ENCODE measurements at places on chromosomes 6 and 20.
A peak's percentile ranks its signal among the peaks of the same experiment; 100 is the strongest.

DNA sequence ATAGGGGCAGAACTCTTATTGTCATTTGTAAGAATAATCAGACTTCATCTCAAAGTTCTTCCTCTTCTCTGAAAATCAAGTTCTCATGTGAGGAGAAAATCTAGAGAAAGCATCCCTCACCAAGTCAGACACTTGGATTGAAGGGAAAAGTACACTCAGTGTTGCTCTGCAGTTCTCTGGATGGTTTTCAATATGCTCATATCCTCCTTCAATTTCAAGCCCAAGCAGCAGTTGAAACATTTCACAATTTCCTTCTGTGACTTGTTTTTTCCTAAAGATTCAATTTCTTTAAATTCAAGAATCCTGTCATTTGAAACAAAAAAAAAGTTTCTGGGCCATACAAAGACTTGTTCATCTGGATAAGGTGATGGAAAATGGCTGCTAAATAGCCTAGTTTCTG is 140.2 kb upstream of the AHI1 start:
- no peak for DNase-seq

DNA sequence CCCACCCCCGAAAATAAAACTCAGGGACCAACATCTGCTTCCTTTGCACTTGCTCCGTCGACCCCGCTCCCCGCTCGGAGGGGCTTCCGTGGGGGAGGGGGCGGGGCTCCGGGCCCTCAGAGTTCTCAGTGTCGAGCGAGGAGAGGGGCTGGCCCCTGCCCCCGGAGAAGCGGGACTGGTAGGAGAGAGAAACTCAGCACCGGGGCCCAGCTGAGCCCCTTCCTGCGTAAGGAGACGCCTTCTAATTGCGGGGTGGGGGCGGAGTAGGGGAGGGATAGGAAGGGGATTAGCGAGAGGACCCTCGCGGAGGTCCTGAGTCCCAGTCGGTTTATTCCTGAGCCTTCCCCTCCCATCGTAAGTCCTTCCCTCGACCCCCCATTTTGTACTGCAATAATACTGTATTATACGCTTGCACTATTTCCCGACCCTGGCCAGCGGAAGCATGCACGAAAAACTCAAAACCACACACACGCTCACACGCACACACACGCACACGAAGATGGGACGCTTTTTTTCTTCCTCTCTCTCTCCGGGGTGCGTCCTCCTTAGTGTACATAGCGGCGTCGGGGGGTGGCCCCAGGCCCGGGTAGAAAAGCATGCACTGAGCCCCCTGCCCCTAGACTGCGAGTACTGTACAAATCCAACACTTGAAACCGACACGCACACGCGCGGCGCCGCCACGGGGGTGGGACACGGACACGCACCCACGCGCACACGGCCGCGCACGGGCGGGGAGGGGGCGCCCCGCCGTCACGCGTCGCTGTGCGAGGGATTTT is 22.1 kb upstream of the SLC22A7 start:
- peak; percentile 50 for DNase-seq

DNA sequence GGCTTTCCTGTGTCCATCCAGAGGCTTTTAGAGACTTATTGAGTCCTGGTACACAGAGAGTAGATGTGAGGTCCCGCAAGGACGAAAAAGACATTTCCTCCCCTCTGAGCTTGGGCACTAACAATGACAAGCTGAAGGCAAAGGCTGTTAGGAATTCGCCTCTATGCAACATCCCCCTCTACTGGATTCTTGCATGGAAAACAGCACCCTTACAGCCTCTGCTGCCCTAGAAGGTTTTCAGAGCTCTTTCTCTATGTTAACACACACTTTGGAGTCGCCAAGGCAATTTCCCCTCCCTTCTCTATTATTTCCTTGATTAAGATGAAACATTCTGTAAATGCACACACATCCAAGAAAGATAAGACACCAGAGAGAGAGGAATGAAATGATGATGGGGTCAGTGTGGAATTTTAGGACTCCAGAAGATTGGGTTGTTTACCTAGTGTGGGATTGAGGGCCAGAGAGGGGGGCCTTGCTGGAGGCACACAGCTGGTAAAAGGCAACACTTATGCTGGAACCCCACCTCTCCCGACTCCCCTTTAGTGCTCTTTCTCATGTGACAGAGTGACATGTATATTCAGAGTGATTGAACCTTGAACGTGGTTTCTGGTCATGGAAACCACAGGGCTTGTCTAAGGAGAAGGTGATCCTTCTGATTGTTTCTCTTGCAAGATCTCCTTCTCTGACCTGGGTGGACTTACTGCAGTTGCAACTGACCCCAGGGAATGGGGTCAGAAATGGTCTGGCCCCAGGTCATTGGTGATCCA is 300.7 kb downstream of the CLIC5 start:
- DNase-seq: no peak

DNA sequence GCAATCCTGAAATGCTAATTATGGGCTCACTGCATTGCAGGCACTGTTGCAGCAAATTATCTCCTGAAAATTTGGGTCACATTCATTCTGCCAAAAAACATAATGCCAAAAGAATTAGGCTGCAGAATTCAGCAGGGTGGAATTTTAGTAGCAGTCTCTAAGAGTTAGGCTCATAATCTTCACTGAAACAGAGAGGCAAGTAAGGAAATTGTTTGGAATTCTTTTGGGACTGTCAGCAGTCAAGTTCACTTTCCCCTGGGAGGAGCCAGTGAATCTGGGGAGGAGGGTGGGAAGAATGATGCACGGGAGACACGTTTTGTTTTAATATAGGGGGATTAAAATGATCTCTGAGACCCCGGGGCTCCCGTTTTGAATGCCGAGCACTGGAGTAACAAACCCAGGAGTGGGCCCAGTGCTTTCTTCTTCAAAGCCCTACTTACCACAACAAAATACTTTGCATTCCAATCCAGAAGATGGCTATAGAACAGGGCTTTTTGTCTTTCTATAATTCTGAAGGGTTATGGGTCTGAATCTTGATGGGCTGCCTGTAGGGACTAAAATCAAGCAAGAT is 44.7 kb downstream of the SOBP start:
- no peak for DNase-seq

- DNase-seq: no peak
Observed at GRCh38 chr20:38272398-38272797, 11.9 kb upstream of the KIAA1755 start.

GRCh38 chr20:58941471-58941870 is 39.6 kb upstream of the NELFCD start:
- no peak for DNase-seq

- DNase-seq: no peak
Observed at GRCh38 chr6:10569392-10570127, 48.4 kb downstream of the GCNT2 start.

DNA sequence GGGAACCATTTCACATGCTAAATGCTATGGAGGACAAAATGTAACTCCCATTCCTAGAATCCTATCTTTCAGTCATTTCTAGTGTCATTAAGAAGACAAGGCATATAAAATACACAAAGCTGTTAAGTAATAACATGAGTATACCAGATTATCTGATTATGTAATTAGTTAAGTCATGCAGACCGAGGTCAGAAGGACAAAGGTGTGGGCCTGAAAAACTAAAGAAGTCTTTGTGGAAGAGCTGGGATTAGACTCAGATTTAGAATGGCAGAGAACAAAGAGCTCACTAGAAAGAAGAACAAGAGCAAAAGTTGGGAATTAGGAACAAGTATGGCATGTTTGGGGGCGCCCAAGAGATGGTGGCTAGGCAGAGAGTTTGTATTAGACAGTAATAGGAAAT is 37.0 kb downstream of the EFHC1 start:
- no peak for DNase-seq

DNA sequence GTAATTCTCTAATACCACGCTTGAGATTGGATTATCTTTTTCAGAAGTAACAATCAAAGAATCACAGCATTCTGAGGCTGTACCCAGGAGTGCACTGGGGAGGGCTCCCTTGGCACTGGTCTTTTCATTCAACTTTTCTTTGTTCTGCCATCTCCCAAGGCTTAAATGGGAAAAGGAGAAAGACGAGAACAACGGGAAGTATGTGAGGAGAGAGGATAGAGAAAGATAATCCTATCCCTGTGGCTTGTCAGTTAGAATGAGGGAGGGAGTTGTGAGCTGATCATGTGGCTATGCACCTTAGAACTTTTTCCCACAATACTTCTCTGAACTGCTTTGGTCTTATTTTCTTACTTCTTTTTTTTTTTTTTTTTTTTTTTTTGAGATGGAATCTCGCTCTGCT is 83.1 kb downstream of the CAP2 start:
- no peak for DNase-seq

DNA sequence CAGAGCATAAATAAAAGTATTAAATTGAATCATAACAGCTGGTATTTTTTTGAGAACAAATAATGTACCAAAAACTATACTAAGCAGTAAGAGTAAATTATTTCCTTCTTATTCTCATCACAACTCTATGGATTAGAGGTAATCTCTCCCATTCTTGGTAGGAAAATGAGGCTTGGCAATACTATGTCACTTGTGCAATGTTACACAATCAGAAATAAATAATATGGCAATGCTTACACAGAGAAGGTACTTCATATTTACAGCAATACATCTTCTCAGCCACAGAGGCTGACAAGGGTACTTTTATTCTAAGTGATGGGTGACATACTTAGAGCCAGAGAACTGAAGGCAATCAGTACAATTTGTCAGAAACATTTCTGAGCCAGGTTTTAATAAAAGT is 3.9 kb downstream of the DST start:
- no peak for DNase-seq

DNA sequence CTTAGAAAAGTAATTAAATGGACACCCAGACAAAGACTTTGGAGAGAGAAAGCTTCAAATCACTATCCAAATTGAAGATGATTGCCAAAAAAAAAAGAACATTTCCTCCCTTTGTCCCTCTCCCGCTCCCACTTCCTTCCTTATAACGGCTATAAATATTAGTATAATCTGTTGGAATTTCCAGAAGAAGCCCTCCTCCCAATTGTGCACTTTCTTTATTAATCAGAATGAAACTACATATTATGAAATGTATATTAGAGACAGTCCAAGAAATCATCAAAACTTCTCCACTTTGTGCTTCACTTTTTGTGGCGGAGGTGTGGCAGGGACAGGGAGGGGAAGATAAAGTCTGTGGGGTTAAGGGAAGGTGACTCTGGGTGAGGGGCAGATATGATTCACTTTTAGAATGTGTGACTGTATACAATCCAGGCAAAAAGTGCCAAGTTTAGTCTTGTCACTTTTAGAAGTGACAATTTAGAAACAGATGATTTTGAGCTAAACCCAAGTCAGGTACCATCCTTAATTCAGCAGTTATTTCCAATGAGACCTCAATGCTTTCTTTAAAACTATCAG is 195.0 kb upstream of the MARCKS start:
- no peak for DNase-seq

DNA sequence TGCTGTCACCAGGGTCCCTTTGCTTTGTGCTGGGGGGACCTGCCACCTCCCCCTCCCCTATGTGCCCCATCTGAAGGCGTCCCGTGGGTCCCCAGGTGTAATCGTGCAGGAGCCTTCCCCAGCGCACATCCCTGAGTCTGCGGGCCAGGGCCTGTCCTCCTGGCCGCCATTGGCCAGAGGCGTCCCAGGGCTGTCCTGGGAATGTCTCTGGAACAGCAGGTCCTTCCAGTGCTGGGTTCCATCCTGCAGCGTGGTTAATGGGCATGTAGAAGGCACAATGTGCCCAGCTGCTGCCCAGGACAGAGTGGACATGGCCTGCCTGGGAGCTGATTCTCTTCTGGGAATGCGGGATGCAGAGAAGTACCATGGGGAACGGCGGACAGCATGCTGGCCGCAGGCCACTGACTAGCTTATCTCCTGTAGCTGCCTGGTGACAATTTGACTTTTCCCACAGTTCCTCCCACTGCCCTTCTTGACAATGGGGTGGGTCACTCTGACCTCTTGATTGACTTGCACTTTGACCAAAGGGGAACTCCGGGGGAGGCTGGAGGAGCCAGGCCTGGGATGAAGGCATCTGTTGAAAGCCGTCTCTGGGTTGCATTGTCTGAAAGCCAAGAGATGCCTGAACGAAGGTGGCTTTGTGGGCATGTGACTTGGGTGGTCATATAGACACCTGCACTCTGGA is 64.0 kb downstream of the CTCFL start:
- DNase-seq: no peak

GRCh38 chr6:131787766-131788712 is 19.8 kb upstream of the ENPP1 start:
- no peak for DNase-seq

- no peak for DNase-seq
Observed at GRCh38 chr20:8423482-8423881, 291.4 kb downstream of the PLCB1 start.

GRCh38 chr20:8223091-8223870 is 91.2 kb downstream of the PLCB1 start:
- DNase-seq: no peak

DNA sequence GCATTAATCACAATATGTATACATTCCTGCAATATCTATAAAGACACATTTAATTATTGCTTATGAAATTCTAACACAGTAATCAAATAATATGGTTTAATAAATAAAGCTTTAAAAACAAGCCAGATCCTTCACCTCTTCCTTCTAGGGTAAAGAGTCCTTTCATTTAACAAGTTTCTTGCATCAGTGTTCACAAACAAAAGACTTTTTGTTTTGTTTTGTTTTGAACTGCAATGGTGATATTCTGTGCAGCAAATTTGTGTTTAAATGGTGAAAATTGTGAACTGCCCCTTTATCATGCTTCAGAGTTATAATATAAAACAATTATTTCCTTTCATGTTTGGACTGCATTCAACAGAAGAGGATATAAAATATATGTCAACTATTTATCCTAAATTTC is 177.3 kb downstream of the EPHA7 start:
- no peak for DNase-seq

GRCh38 chr20:19966840-19967239 is 50.3 kb upstream of the NAA20 start:
- DNase-seq: no peak

- DNase-seq: no peak
Observed at GRCh38 chr6:155832596-155832995, 377.0 kb upstream of the NOX3 start.

- no peak for DNase-seq
Observed at GRCh38 chr6:138645976-138646640, 127.5 kb upstream of the CCDC28A start.

GRCh38 chr6:72826037-72826436 is 204.2 kb downstream of the KCNQ5 start:
- DNase-seq: no peak

DNA sequence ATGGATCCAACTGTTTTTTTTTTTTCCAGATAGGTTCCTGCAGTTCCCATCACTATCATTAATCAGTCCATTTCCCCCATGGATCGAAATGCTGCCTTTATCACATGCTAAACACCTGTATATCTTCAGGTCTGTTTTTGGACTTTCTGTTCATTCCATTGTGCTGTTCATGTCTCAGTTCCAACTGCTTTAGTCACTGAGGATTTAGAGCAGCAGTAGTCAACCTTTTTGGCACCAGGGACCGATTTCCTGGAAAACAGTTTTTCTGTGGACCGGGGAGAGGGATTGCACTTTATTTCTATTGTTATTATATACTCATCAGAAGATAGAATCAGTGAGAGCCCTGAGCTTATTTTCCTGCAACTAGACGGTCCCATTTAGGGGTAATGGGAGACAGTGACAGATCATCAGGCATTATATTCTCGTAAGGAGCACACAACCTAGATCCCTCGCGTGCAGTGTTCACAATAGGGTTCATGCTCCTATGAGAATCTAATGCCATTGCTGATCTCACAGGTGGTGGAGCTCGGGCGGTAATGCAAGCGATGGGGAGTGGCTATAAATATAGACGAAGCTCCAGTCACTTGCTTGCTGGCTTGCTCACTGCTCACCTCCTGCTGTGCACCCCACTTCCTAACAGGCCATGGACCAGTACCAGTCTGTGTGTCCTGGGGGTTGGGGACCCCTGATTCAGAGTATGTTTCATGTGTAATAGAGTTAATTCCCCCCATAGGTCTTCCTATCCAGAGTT is 46.0 kb downstream of the CAP2 start:
- no peak for DNase-seq

GRCh38 chr6:44457596-44457995 is 70.1 kb downstream of the CDC5L start:
- DNase-seq: no peak
